Activated gamma-delta T cell treated with anti-CD3 and anti-CD28 coated beads, Interleukin-2, amount 50 U/mL, for 16 hours (primary cell): ENCODE measurements at places on chromosomes 6 and 20.

DNA sequence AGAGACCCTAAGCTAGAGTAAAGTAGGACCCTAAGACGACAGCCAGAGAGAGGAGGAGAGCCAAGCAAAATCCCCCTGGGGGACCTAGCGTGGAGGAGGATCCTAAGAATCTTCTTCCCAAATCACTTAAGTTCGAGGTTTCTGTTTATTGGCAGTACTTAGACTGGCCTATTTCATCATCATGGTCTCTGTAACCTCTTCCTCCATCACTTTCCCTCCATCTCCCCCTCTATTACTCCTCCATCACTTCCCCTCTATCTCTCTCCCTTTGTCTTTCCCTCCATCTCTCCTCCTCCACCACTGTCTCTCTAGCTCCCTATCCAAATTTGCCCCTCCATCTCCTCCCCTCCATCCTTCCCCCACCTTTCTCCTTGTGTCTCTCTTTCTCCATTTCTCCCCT lies 833.6 kb upstream of the FLRT3 start:
- DNase-seq: no peak

DNA sequence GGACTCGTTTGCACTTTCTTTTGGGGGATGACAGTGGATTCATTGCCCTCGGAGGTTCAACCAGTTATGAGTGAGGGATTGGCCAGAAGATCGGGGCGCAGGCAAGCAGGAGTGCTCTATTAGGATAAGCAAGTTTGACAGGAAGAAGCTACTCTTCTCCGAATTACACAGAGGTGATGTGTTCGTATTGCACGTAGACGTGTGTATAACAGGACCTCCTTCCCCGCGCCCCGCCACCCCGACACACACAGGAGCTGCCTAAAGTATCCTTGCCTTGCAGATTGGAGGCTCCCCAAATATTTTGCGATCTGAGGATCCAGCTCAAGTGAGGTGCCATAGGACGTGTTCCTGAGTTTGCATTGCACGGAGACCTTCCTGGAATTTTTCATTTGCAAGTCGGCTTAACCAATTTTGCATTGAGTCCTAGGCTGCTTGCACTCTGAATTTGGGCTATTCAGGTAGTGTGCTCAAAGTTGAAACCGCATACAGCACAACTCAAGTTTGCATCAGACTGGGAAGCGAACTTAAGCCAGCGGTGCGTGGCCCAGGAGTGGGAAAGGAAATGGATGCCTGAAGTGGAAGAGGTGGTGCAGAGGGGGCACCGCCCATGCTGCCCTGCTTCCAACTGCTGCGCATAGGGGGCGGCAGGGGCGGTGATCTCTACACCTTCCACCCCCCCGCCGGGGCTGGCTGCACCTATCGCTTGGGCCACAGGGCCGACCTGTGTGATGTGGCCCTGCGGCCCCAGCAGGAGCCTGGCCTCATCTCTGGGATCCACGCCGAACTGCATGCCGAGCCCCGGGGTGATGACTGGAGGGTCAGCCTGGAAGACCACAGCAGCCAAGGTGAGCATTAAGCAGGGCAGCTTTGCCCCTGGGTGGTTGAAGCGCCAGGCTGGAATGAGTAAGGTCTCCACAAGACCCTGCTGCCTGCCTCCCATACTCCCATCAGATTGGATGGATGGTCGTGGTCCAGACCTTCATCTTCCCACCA lies 770 bp downstream of the TCF19 start:
- DNase-seq: no peak

DNA sequence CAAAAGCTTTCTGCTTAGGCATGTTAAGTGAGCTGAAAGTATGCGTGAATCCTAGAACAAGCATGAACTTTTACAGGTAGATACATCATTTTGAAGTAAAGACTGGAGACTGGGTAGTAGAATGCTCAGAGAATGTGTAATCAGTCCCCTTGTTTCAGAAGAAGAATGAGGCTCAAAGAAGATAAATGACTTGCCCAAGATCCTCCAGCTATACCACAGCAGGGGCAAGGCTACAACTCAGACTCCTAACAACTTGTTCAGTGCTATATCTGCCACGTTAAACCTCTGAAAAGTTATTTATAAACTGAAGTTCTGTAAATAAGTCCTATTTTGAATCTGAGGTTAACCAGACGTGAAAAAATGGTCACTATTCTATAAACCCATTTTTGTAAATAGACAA lies 2.9 kb downstream of the RIPOR2 start:
- no peak for DNase-seq

DNA sequence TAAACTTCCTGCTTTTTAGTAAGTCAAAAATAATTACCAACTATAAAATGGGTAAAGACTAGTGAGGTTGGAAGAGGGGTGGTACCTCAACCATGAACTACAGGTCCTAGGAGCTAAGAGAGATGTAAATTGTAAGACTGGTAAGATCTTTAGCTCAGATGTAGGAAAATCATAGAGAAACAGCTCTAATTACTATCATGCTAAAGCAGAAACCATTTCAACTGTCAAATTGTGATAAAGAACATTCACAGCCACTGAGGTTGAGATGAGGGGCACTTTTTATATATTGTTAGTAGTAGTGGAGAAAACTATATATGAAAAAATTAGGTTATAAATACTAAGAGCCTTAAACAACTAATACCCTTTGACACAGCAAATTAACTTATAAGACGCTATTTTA lies 20.0 kb downstream of the CDK19 start:
- no peak for DNase-seq

DNA sequence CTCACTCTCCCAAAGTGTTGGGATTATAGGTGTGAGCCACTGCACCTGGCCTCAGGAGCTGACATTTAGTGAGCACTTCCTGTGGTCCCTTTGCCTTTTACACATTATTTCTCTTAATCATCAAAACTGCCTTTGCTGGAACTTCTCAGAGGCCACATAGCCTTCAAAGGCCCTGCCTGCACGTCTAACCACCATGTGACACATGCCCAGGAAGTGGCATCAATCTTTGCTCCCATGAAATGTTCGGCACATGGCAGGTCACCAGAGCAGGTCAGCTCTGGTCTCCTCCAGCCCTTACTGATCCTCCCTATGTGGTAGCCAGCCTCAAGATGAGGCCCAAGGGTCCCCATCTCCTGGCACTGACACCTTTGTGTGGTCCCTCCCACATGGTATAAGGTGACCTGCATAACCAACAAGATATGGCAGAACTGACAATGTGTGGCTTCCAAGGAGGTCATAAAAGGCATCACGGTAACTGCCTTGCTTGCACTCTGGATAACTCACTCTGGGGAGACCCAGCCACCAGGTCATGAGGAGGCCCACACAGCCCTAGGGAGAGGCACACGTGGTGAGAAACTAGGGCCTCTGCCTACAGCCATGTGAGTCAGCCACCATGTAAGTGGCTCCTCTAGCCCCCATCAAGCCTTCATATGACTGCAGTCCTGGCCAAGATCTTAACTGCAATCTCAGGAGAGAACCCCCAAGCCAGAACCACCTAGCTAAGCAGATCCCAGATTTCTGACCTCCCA lies 28.8 kb upstream of the HMGA1 start:
- no peak for DNase-seq

GRCh38 chr20:275791-276190 lies 14.8 kb downstream of the C20orf96 start:
- no peak for DNase-seq

DNA sequence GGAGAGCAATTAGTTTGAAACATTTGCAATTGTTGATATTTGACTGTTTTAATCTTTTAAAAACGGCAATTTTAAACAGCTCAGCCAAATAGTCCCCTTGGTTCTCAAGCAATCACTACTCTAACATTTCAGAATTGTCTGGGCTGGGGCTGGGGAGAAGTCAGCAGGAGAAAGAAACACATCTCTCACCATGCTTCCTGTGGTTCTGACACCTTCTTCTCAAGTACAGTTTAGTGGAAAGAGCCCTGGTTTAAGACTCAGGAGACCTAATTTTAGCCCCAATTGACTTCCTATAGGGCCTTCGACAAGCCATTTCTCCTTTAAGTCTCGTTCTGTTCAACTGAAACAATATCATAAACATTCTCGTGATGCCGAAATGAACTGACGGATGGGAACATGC lies 168.4 kb upstream of the CDYL start:
- DNase-seq: no peak

GRCh38 chr20:48846516-48847492 lies 19.0 kb upstream of the PREX1 start:
- DNase-seq: peak; percentile 20

DNA sequence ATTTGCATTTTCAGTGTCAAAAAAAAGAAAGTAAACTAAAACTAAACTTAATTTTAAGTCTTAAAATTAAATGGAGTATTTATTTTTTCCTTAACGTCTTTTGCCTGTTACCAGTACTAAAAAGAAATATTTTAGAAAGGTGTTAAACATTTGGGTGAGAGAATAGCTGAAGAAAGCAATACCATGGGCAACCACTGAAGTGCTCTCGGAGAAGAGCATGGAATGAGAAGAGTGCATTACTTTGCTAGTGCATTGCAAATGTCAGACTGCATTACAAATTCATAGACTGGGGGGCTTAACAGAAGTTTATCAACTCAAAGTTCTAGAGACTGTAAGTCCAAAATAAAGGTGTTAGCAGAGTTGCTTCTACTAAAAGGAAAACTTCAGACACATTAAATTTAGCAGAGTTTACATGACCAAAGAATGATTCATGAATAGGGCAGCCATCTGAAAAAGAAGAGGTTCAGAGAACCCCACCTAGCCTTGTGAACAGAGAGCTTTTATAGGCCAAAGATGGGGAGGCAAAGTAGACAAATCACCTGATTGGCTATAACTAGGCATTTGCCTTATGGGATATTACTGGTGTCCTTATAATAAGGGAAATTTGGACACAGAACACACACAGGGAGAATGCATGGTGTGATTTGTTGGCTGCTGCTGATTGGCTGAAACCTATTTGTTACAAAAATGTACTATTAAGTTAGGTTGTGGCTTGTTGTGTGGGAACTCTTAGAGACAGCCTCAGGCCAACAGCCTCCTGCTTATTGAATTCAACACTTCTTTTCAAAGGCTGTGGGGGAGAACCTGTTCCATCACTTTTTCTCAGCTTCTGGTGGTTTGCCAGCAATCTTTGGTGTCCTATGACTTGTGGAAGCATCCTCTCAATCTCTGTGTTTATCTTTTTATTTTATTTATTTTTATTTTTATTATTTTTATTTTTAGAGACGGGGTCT lies 106.7 kb upstream of the RREB1 start:
- DNase-seq: no peak

- DNase-seq: no peak
Measured at GRCh38 chr20:54356801-54357200, 118.6 kb upstream of the DOK5 start.

- no peak for DNase-seq
Measured at GRCh38 chr6:95546148-95546547, 31.2 kb upstream of the MANEA start.

- no peak for DNase-seq
Measured at GRCh38 chr20:43492101-43492500, 15.4 kb upstream of the L3MBTL1 start.

DNA sequence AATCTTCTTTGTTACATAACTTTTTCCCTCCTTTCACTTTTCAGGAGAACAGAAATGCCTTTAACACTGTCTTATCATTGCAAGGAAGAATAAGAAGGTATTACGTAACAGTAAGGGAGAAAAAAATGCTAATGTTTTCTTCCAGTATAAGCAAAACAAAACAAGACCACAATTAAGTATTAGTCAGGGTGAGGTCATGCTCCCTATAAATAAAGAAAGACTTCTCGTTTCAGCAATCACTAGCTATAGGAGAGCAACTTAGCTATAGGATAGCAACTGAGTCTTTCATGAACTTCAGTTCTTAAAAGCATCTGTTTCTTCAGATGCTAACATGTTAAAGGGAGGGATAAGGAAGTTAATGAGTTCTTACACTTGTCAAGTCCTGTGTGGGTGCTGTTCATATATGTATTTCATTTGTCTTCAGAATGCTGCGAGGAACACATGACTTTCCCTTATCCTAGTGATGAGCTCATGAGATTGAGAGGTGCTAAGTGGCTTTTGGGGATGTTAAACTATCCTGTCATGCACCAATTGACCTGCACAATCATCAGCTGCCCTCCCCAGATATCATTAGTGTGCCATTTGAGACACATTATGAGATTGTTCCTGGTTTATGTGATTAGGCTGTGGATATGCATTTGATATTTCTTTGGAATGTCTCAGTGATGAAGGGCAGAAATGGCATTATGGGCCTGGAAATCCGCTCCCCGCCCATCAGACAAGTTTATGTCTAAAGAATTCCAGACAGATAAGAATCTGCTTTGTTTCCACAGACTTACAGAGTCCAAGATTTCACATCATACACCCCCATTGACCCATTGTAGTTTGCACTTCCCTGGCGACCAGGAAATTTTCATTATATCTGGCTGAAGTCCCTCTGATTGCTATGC lies 37.5 kb downstream of the LAMA4 start:
- no peak for DNase-seq

GRCh38 chr20:11247046-11248010 lies 573.5 kb upstream of the JAG1 start:
- DNase-seq: no peak

- no peak for DNase-seq
Measured at GRCh38 chr6:42013134-42013516, 37.2 kb upstream of the TAF8 start.

- DNase-seq: no peak
Measured at GRCh38 chr6:3741477-3741871, 10.0 kb downstream of the PXDC1 start.

- no peak for DNase-seq
Measured at GRCh38 chr6:47221565-47221964, 88.1 kb downstream of the TNFRSF21 start.

- DNase-seq: no peak
Measured at GRCh38 chr20:39910536-39910935, 778.5 kb downstream of the MAFB start.

GRCh38 chr6:135230711-135231468 lies 49.8 kb downstream of the MYB start:
- DNase-seq: no peak

DNA sequence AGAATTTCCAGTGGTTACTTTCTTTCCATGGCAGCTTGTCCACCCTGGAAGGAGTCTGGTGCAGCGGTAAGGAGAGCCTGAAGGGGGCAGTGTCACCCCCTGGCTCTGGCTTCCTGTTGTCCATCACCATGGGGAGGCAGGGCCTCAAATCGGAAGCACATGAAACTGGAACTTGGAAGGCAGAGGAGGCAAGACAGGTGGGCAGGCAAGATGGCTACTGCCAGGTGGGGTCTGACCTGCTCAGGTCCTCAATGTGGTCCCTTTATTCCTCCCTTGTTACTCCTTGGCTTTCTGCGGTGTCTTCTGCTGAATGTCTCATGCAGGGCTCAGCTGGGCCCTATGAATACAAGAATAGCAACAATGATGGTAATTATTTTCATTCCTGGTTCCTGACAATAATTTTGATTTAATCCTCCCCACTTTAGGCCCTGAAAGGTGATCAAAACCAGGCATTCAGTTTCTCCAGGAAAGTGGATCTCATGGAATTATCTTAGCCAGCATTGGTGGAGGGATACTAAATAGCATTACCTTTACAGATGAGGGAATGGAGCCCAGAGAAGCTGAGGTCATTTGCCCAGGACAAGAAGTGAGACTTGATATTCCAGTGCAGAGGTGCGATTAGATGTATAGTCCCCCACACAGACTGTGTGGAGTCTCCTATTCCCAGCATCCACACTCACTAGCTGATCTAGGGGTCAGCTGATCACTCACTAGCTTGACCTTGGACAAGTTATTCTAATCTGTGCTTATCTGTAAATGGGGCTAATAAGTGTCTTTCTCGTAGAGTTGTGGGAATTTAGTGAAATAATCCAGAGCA lies 17.6 kb upstream of the SNAI1 start:
- no peak for DNase-seq

GRCh38 chr6:26539071-26539615 lies 977 bp downstream of the HMGN4 start:
- DNase-seq: no peak
